ENCODE measurements at places on chromosomes 12 and 14.

DNA sequence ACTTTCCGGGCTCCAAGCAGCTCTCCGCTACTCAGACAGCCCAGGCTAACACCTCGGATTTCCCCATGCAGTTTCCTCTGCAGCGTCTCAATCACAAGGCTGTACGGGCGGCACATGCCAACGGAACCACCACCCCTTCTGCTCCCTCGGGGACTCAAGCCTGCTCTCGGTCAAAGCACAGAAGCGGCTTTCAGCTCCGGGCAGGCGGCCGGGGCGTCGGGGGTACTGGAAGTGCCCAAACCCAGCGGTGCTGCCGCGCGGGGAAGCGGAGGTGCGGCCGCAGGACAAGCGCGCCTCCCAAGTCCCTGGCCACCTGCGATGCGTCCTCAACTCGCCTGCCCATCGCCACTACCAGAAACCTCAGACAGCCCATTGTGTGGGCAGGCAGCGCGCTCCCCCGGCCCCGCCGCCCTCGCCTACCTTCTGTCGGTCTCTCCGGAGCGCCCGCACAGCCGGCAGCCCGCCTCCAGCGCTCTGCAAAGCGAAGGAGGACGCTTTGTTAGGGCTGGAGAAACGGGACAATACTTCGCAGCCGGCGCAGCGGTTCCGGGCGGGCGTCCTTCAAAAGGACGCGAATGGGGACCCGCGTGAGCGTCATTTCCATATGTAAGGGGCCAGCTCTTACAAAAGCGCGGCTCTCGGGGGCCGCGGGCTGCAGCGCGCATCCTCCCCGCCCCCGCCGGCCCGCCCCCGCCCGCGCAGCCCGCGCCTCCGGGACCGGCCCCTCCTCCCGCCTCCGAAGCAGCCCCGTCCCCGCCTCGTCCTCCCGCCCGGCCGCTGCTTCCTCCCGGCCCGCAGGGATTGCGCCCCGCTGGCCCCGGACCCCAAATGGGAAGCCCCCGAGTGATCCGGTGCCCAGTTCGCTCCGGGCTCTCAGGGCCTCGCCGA lies 674 bp downstream of the NIN start:
- DNase-seq, result peak; percentile 57

DNA sequence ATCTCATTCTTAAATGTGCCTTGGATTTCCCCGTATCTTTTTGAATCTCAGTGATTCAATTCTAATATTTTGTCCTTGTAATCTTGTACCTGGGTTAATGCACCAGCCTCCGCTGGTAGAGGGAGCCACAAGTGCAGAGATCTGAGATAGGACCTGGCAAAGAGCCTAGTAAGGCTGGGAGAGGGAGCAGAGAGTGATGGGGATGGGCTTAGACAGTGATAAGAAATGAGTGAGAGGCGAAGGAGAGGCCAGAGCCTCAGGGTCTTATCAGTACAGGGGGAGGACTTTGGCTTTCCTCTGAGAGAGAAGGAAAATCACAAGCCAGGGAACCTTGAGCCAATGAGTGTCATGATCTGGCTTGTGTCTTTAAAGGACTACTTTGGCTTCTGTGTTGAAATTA lies 30.5 kb upstream of the LMNTD1 start:
- DNase-seq, result no peak

DNA sequence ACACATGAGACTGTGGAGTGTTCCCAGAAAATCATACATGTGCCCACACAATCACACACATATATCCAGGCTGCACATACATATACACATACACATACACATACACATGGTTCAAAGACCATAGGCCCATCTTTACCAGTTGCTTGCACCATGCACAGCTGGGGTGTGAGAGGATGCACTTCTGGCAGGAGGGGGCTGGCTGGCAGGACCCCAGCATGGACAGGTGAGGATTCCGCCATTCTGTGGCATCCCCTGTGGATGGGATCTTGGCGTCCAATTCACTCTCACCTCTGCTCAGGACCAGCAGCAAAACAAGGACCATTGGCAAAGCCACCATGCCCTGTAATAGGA lies 7.0 kb downstream of the ITGB7 start:
- no peak for DNase-seq

- no peak for DNase-seq
These were observed 208.7 kb upstream of the DIO3 start for GRCh38 chr14:101352567-101352966.

- no peak for DNase-seq
These were observed 71.6 kb upstream of the USP44 start for GRCh38 chr12:95622879-95623278.

DNA sequence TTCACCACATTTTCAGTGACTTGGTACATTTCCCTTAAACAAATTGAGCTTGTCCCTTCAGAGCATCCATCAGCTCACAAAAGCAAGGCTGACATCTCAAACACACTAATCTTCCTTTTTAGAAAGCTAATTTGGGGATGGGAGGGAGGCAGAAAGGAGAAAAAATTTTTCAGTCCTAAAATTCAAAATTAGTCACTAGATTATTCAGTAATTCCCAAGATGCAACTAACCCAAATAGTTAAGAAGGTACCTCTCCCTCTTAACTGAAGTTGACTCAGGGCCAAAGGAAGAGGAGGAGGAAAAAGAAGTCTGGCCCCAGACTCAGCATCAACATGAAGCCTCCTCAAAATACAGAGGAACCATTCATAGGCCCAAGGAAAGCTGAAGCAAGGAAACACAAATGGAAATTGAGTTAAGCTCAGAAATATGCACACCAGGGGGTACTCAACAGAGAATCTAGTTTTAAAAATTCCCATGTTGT lies 21.7 kb downstream of the CBX5 start:
- no peak for DNase-seq

DNA sequence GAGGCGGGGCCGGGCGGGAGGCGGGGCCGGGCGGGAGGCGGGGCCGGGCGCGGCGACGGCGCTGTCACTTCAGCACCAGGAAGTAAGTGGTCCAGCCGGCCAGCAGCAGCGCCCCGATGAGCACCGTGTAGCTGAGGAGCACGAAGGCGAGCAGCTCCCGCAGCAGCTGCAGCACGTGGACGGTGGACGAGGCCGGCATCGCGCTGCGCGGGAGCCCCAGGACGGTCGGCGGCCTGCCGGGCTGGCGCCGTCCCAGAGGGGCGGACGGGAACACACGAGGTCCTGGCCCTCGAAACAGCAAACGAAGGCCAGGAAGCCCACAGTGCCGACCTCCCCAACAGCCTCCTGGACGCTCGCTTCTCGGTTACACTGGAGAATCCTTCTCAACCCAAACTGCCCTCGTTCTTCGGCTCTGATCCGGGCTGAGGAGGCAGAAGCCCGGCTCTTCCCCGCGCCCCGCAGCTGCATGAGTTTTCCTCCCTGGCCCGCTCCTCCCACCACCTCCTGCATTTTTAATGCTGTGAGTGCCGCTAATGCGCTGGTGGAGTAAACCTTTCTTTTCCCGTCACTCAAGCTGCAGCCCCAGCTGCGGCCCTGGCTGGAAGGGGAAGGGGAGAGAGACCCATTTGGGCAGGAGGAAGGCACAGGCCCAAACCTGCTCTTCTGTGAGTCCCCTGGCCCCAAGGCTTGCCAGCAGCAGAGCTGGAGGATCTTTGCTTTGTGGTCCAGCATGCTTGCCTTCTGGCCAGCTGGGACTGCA lies 694 bp upstream of the DIABLO start:
- no peak for DNase-seq

DNA sequence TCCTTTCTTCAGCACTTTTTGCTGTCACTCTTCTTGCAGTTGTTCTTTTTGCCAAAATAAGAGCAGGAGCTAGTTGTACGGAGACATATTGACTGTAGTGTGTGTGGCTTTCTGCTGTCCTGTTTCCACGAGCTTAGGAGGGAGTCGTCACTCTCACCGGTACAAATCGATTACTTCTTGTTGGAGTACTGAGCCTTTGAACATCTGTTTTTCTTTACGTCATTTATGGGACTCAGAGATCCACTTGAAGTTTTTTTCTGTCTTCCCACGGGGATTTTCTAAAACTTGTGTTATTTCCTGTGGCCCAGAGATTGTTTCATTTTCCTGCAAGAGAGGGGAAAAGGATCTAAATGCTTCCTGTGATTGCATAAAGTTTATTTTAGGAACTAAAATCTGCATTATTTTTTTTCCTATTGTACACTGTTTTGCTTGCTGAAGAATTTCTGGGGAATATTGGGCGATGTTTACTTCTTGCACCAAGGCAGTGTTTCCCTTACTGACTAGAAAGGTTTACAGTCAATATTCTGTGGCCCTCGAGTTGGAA lies 199.8 kb upstream of the ARHGAP5 start:
- no peak for DNase-seq

Measured in activated gamma-delta T cell (primary cell).